Trophoblast cell (in vitro differentiated cells and primary cell): ENCODE measurements at places on chromosomes 6 and 20.

GRCh38 chr6:2192976-2193375, 52.4 kb downstream of the GMDS start:
- DNase-seq, result no peak
- no peaks in the 10 kb centered on the region for H3K4me1 ChIP-seq
- H3K27ac ChIP-seq, result no peak overlapping the region
- H3K4me3 ChIP-seq, result no peak overlapping the region
- H3K36me3 ChIP-seq, result no peaks in the 10 kb centered on the region

- no peak overlapping the region for H3K4me3 ChIP-seq
- no peaks in the 10 kb centered on the region for H3K27me3 ChIP-seq
- no peaks in the 10 kb centered on the region for H3K4me1 ChIP-seq
These were observed 419.9 kb downstream of the HAO1 start for GRCh38 chr20:7520361-7520760.

GRCh38 chr6:3959385-3959784, 110.2 kb downstream of the FAM50B start:
- H3K27me3 ChIP-seq, result no peaks in the 10 kb centered on the region
- no peaks in the 10 kb centered on the region for H3K36me3 ChIP-seq
- peaks cover 7% of the 10 kb centered on the region for H3K4me1 ChIP-seq
- DNase-seq, result no peak
- H3K4me3 ChIP-seq, result no peak overlapping the region

DNA sequence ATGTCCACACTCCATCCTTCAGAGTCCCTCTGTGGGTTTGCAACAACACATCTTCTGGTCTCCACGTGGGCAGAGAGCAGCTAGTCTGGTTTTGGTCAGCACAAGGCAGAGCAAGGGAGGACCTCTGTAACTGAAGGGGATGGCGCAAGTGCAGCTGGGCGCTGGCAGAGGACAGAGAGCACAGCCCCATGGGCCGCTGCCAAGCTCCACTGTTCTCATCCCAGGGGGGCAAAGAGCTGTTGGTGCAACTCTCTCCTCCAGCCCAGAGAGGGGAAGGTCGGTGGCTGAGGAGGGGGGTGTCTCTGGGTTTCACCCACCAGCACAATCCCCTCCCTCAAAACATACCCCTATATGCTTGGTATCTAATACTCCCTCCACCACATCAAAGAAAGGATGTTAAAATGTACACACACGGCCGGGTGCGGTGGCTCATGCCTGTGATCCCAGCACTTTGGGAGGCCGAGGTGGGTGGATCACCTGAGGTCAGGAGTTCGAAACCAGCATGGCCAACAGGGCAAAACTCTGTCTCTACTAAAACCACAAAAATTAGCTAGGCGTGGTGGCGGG, 9.1 kb downstream of the ATP9A start:
- H3K36me3 ChIP-seq, result no peaks in the 10 kb centered on the region
- DNase-seq, result no peak
- H3K27me3 ChIP-seq, result no peaks in the 10 kb centered on the region
- no peak overlapping the region for H3K4me3 ChIP-seq
- H3K27ac ChIP-seq, result no peak overlapping the region

DNA sequence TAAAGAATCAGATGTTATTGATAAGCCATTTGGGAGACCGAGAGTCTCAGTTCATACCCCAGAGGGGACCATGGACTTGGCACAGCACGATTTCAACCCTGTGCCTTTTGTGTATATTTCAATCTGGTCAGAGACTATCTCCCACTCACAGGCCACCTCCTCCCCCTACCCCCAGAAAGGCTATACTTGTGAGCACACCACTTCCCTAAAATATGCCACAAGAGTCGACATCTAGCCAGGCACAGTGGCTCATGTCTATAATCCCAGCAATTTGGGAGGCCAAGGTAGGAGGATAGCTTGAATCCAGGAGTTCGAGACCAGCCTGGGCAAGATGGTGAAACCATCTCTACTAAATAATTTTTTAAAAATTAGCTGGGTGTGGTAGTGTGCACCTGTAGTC, 13.6 kb upstream of the TCF15 start:
- H3K36me3 ChIP-seq, result no peaks in the 10 kb centered on the region
- H3K4me3 ChIP-seq, result no peak overlapping the region
- no peak for DNase-seq
- peaks cover 17% of the 10 kb centered on the region for H3K4me1 ChIP-seq
- H3K27ac ChIP-seq, result no peak overlapping the region
- no peaks in the 10 kb centered on the region for H3K27me3 ChIP-seq

DNA sequence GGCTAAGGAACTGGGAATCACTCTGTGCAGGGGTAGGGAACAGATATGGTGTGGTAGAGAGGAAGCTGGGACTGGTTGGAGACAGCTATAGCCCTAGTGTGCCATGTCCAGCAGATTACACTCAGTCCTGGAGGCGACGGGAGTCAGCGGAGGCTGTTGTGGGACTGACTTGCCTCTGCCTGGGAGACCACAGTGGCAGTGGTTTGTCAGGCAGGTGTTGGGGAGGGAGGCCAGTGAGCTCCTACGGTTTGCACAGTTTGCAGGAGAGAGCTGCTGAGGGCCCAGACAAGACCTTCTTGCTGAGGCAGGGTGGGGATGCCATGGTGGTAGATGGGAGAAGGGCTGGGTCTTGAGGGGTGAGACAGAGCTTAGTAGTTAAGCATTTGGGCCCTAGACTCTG, 4.9 kb downstream of the PLCG1 start:
- no peak for DNase-seq
- H3K27me3 ChIP-seq, result no peaks in the 10 kb centered on the region
- no peak overlapping the region for H3K27ac ChIP-seq
- H3K4me3 ChIP-seq, result no peak overlapping the region
